T-cell (primary cell): ENCODE measurements at places on chromosomes 13 and 19.

GRCh38 chr19:7830272-7830771 lies 304 bp downstream of the EVI5L start:
- H3K27me3 ChIP-seq = no peaks in the 10 kb centered on the region
- H3K4me3 ChIP-seq = no peak overlapping the region
- peaks cover 29% of the 10 kb centered on the region for H3K4me1 ChIP-seq

GRCh38 chr13:104318121-104318520 lies 1251.9 kb upstream of the SLC10A2 start:
- H3K27me3 ChIP-seq = no peaks in the 10 kb centered on the region
- no peak overlapping the region for H3K4me3 ChIP-seq
- no peaks in the 10 kb centered on the region for H3K36me3 ChIP-seq
- no peaks in the 10 kb centered on the region for H3K4me1 ChIP-seq

DNA sequence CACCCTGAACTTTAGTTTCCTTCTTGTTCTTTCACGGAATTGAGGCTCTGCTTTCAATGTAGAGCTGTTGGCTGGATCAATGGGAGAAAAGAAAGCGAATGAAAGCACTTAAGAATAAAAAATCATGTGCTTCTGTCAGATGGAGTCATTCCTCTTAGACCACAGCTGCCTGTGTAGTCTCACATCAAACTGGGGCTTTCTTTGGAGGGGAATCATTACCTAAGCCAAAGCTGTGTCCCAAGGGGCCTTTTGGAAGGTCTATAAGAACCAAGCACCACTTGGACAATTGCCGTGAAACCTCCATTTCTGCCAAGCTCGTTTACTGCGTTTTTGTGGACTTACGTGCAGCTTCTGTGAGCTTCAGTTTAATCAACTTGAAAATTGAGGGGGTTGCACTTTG lies 44.2 kb upstream of the RNF113B start:
- H3K4me1 ChIP-seq = no peaks in the 10 kb centered on the region
- no peaks in the 10 kb centered on the region for H3K36me3 ChIP-seq

DNA sequence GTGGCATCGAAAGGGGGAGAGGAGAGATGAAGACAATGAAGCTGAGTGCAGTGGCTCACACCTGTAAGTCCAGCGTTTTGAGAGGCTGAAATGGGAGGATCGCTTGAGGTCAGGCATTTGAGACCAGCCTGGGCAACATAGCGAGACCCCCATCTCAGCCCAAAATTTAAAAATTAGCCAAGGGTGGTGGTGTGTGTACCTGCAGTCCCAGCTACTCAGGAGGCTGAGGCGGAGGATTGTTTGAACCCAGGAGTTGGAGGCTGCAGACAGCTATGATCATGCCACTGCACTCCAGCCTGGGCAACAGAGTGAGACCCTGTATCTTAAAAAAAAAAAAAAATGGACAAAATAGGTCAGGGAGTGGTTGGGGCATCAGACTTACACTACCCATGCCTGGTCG lies 7.6 kb downstream of the RDH8 start:
- H3K36me3 ChIP-seq = no peaks in the 10 kb centered on the region
- H3K4me3 ChIP-seq = no peak overlapping the region
- H3K27me3 ChIP-seq = peaks cover 14% of the 10 kb centered on the region
- H3K27ac ChIP-seq = no peak overlapping the region

DNA sequence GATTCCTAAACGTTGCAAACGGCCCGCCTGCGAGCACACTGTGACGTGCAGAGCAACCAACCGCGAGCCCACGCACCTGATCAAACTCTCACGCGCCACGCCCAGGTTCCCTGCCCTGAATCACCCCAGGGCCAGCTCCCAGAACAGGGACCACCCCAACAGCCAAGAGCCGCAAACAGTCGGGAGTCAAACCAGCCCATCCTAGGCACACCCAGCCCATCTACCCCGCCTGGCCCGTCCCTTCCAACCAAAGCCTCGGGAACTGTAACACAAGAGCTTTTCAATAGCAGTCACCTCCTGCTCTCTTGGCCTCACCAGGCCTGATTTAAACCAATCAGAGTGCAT lies 8.9 kb downstream of the PIP5K1C start:
- H3K27ac ChIP-seq = no peak overlapping the region
- no peak for DNase-seq
- peaks cover 46% of the 10 kb centered on the region for H3K4me1 ChIP-seq
- H3K4me3 ChIP-seq = no peak overlapping the region
- no peaks in the 10 kb centered on the region for H3K27me3 ChIP-seq
